ENCODE measurements at places on chromosomes 13 and 19. TPM values are rescaled to one million over a fixed set of nuclear protein-coding genes. Genes with fewer than 3 reads are reported as not detected.

KLK15 gene
- total RNA-seq, result not detected

NXNL1 gene
- total RNA-seq, result not detected

ZNF14 gene
- total RNA-seq, result 5.4 TPM

C19orf85 gene
- total RNA-seq, result not detected

STAP2 gene
- total RNA-seq, result 4.5 TPM

LINGO3 gene
- total RNA-seq, result not detected

HIPK4 gene
- total RNA-seq, result 0.26 TPM

ZNF331 gene
- 18.8 TPM for total RNA-seq

C1QTNF9 gene
- not detected for total RNA-seq

PSG1 gene
- 16.3 TPM for total RNA-seq

RAB3D gene
- 0.47 TPM for total RNA-seq

KLK3 gene
- not detected for total RNA-seq

IZUMO2 gene
- not detected for total RNA-seq

CRX gene
- total RNA-seq, result not detected

CGB8 gene
- total RNA-seq, result not detected

VAV1 gene
- not detected for total RNA-seq

CDK8 gene
- 12.7 TPM for total RNA-seq

WDR87 gene
- total RNA-seq, result not detected

FPR3 gene
- total RNA-seq, result not detected

LHFPL6 gene
- 14.4 TPM for total RNA-seq

BTBD2 gene
- 40.2 TPM for total RNA-seq

CPT1C gene
- 1.4 TPM for total RNA-seq

PCDH8 gene
- not detected for total RNA-seq

CD22 gene
- total RNA-seq, result not detected

DCT gene
- total RNA-seq, result 0.13 TPM

ATP8B3 gene
- total RNA-seq, result 0.48 TPM

C1QTNF9B gene
- total RNA-seq, result not detected

FFAR1 gene
- total RNA-seq, result not detected

Data from myocyte (in vitro differentiated cells).